ENCODE measurements at places on chromosomes 2 and 18.

GRCh38 chr2:30888852-30889409, 81.7 kb upstream of the CAPN13 start:
- DNase-seq: no peak

DNA sequence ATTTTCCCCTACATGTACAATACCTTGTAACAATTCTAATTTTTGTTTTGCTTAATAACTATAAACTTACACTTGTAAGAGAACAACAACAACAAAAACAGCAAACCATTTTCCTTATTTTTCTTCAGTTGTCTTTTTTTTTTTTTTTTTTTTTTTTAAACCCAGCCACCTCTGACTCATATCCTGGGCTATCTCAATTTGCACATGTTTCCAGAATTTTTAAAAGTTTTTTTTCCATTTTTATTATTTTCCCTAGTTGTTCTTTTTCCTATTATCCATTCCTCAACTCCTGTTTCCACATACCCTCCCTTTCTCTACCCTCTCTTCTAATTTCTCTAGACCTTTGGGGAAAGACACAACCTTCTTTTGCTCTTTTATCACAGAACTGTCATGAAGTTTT, 112.5 kb downstream of the EFEMP1 start:
- no peak for DNase-seq

DNA sequence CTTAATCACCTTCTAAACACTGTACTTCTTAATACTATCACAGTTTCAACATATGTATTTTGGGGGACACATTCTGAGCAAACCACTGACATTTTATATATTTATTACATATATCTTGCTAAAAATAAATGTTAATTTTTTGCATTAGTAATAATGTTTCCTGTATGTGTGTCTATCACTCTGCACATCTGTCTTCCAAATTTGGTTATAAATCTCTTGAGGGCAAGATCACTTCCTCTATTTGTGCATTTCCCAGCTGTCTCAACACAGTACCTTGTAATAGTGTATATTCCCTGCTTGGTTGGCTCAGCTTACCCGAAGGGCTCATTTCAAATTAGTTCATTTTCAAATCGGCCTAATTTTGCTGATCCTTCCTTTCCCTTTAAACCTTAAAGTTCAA, 617.1 kb upstream of the GYPC start:
- no peak for DNase-seq

DNA sequence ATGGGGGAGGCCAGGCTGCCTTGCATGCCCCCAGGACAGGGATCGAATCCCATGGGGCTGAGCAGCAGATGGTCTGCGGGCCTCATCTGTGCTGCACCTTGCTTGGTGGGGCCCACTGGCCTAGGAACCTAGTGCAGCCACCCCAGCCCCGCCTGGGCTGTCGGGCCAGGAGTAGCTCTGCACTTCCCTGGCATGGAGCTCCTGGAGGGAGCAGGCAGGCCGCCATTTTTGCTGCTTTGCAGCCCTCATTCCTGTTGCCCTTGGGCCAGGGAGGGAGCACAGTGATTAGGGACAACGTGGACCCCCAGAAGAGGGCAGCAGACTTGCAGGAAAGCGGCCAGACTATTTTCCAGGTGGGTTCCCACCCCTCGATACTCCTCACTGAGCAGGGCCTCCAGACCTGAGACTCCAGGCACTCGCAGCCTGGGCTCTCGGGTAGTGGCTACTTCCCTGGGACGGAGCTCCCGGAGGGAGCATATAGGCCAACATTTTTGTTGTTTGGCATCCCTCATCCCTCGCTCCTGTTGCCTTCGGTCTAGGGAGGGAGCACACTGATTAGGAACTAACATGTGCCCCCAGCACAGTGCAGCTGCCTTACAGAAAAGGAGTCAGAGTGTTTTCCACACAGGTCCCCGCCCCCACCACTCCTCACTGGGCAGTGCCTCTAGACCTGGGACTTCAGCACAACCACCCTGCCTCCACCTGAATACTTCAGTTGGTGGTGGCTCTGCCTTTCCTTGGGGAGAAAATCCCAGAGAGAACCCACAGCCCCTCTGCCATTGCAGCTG, 99.5 kb downstream of the MAIP1 start:
- no peak for DNase-seq

- DNase-seq: no peak
Measured at GRCh38 chr2:126685629-126686028, 29.7 kb downstream of the GYPC start.

DNA sequence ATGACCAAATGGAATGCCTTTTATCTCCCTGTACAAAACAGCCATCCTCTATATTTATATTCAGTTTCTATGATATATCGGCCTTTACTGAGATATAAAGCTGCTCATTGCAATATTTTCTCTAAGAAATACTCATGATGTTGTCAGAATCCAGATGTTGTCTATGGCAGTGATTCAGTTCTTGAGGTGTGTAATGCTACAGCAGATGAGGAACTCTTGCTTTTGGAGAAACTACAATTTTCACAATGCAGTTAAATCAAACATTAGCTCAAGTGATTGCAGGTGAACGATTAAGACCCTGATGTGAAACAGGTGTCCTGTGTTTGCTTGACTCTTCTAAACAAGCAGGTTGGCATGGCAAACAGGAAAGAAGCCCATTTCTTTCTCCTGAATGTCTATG, 256.2 kb upstream of the CDH20 start:
- no peak for DNase-seq

- DNase-seq: no peak
Measured at GRCh38 chr2:3195641-3196476, 181.8 kb downstream of the EIPR1 start.

DNA sequence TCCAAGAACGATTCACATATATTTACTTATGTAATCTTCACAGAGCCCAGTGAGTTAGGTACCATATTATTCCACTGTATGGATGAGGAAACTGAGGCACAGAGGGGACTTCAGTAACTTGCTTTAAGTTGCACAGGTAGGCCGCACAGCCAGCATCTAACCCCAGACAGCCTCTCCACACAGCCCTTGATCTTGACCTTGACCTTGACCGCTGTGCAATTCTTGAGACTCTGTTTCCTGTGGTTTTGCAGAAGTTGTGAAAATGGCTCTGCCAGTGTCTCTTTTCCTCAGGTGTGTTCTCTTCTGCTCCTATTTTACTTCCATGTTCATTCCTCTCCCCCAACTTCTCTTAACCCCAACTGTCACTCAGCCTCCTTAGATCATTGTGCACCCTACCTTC, 206.5 kb downstream of the SOX11 start:
- DNase-seq: no peak

GRCh38 chr2:20745924-20746555, 76.9 kb downstream of the LDAH start:
- DNase-seq: no peak

DNA sequence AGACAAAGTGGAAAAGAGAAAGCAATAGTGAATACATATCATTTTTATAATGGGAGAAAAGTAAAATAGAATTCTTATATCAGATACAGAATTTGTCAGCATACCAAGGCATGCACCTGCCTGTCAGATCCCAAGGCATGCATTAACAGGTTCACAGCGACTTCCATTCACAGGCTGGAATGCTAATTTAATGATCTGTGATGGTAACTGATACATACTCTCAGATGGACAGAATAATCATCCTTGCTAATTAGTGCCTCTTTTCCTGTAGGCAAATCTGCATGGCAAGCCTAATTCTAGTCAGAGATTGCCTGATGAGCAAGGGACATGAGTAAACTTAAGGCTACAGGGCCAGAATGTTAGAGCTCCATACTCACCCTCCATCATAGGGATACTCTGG, 76.1 kb downstream of the PRKRA start:
- no peak for DNase-seq
